IPS-NIHi11 (cell line): ENCODE measurements at places on chromosomes 7 and 10.

DNA sequence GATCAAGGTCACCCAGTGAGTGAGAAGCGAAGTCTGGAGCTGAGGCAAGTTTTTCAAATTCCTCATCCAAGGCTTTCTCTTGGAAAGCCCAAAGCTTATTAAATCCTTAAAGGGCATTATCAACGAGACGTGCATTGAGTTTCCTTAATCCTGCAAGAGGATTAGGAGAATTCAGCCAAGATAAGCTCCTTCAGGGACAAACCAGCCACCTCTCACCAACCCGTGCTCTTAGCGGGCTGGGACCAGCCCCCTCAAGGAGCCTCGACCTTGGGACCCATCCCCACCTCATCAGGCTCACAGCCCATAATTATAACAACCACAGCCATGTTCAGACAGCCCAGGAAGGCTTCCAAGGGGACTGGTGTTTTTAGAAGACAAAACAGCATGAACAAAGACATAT, 12.0 kb upstream of the SLC29A4 start:
- DNase-seq: no peak

DNA sequence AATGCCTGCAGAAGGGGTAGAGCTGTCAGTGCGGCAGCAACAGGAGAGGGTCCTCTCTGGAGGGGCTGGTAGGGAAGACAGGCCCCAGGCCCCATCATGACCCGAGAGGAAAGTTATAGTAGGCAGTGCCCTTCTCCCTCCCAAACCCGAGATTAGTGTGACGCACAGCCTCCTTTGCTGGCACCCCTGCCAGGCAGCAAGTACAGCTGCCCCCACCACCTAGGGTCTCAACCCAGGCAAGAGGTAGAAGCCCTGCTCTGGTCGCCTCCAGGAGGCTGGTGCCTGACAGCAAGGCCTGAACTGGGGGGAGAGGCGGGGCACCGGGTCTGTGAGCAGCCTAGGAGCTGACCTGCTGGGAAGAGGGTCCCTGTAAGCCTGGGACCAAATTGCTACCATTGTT, 15.5 kb downstream of the LOXL4 start:
- no peak for DNase-seq

GRCh38 chr10:43461950-43462349, 25.0 kb downstream of the ZNF487 start:
- DNase-seq: peak; percentile 48

DNA sequence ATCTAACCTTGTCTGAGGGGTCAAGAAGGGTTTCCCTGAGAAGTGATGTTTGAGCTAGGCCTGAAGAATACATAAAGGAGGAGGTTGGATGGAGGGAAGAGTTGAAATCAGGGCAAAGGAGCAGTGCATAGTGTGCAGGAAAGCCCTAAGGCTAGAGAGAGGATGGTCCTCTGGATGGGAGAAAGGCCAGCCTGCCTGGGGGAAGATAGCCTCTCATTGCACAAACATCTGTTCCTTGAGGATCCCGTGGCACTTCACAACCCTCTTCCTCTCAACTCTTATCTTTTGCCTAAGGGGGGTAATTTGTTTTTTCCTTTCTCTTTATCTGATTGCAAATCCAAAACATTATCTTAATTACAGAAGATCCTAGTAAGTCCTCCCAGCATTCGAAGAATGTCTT, 35.7 kb downstream of the STAMBPL1 start:
- no peak for DNase-seq

DNA sequence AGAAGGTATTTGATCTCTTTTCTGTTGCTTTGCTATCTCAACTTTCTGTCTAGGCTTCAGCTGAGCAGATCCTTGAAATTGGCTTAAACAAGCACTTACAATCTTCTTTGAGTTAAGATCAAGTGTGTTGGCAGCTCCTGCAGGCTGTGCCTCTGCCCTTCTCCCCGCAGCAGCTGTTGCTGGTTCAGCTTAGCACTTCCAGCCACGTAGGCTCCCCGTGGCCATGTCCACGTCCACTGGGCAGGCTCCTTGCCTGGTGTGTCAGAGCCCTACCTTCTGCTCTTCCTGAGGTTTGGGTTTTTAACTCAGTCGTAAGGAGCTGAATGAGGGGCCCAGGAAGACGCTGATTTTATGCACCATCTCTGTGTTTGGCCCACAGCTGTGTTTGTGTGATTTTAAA, 47.2 kb downstream of the CAMK1D start:
- no peak for DNase-seq

DNA sequence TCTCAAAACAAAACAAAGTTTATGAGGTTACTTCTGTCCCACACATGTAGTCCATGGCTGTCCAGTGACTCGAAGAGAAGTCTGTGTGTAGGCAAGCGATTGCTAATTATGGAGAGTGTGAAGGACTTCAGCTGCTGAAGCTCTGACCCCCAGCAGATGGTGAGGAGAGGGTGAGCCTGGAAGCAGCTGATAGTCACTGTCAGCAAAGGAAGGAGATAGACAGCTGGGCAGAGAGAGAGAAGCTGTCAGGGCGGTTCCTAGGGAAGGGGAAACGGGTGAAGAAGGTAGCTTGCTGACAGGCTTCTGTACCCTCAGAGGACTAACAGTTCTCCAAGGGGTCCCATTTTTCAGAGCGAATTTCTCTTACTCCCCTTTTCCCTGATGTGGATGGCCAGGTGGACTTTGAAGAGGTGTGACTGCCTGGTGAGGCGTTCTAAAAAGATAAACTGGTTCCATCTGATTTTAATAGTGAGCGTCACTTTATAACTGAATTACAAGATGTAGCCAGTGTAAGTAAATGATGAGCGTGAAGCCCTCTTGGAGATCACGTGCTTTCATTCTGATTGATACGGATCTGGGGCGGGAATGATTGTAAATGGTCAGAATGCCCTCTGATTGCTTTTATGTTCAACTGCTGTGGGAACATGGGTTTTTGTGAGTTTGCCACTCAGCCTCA, 12.1 kb downstream of the ZSCAN21 start:
- DNase-seq: no peak

GRCh38 chr7:38478404-38478803, 152.8 kb downstream of the AMPH start:
- no peak for DNase-seq

- no peak for DNase-seq
These were observed 1.3 kb downstream of the ZNF503 start for GRCh38 chr10:75400163-75400770.

- no peak for DNase-seq
These were observed 90.9 kb downstream of the FAM53B start for GRCh38 chr10:124653311-124653710.

DNA sequence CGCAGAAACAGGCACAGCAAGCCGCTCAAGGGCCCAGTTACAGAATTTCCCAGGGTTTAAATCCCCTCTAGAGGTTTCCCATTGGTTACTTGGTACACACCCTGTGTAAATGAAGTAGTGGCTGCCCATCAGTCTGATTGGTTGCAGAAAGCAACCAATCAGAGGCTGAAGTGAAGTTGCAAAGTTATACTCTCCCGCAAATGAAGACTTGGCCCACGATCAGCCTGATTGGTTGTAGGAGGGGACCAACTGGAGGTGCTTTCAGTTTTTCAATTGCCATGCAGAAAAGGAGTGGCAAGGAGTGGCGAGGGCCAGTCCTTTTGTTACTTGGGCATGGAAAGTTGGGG, 909.2 kb upstream of the AUTS2 start:
- DNase-seq: no peak

DNA sequence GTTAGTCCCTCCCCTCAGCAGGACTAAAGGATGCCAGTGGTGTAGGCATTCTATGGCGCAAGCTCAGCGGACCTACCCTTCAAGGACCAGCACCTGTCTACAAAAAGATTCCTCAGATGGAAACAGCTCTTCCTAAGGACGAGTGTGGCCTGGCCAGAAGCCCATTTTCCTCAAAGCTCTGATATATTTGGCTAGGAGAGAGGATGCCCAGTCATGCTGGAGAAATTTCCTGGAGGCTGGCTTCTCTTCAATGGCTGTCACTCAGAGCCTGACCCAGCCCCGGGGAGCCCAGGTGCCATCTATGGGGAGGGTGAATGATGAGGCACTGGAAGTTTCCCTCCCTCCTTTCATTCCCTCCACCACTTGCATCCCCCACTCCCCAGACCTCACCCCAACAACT, 111.5 kb downstream of the PLXNA4 start:
- no peak for DNase-seq

GRCh38 chr10:86203162-86203905, 163.3 kb downstream of the GRID1 start:
- peak; percentile 91 for DNase-seq

GRCh38 chr7:50856231-50856630, 73.5 kb upstream of the GRB10 start:
- no peak for DNase-seq

DNA sequence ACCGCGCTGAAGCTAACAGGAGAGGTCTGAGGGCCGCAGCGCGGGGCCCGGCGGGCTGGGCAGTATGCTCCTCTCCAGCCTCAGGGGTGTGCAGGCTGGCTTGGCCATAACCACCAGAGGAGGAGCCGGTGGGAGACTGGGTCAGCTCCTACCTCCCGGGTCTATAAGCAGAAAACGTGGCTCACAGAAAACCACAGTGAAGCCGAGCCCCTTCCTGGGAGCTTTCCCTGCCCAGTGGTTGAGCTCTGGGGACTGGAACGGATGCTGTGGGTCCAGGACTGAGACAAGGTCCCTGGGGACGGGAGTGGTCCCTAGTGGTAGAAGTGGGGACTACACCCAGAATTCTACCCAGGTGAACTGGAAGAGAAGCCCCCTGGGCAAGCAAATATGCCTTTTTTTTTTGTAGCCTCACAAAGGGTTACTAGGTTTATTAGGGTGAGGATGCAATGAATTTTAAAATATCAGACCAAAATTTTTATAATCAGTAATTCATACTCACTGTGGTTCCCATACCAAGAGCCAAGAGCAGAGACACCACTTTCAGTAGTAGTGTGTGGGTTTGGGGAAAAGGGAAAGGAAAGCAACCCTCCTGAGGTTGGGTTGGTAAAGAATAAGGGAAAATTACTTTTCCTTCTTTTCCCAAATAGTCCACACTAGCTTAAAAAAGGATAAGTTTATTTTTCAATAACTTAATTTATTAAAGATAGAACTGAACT, 67.9 kb upstream of the PRKCQ start:
- DNase-seq: peak; percentile 75

GRCh38 chr7:70489813-70490212, 642.1 kb upstream of the GALNT17 start:
- no peak for DNase-seq

DNA sequence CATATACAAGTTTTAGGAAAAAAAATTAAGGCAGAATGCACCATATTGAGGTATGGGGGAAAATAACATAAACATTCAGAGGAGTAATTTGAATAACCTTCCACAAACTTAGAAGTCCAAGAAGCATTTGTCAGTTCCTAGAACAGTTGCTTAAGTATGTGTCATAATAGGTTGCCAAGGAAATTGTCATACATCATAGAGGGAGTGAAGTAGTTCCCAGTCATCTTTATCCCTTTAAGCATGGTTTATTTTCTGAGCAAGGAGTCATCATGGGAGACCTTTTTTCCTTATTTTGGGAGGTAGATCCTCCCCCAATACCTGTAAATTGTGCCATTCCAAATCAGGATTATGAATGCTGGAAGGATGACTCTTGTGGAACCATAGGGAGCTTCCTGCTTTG, at the start of gene SSMEM1:
TSS of gene SSMEM1 (plus strand) at position 219 of the 400 bp plus-strand sequence. CDS start at position 270, 51 bp downstream.
- DNase-seq: no peak

DNA sequence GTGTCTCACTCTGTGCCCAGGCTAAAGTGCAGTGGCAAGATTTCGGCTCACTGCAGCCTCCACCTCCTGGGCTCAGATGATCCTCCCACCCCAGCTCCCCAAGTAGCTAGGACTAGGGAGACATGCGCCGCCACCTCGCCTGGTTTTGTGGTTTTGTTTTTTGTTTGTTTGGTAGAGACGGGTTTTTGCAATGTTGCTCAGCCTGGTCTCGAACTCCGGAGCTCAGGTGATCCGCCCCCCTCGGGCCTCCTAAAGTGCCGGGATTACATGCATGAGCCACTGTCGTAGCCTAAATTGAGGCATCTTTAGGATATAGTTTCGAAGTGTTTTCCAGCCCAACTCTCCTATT, 781 bp downstream of the ZNF727 start:
- no peak for DNase-seq
